AG04449 (cell line): ENCODE measurements at places on chromosomes 6 and 20.

GRCh38 chr20:20368418-20369249 lies 730 bp downstream of the INSM1 start:
- DNase-seq, result no peak

DNA sequence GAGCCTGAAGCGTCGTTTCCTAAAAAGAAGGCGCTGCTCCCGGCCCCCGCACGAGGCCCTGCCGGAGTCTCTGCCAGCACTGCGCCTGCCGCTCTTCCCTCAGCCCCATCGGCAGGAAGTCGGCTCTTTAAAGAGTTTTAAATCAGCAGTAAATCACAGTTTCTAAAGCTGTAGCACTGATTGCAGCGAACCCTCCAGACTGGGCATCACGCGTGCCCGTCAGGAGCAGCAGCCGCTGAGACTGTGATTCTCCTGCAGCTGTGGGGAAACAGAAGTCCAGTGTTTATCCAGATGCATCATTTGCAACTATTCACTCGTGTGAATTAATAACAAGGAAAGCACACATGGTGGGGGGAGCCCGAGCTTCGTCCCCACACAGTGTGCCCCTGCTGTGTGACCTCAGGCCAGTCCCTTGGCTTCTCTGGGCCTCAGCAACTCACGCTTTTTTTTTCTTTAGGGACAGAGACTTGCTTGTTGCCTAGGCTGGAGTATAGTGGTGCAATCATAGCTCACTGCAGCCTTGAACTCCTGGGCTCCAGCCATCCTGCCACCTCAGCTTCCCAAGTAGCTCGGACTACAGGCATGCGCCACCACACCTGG lies 28.3 kb downstream of the DLL1 start:
- DNase-seq, result no peak

GRCh38 chr6:111534231-111534751 lies 51.3 kb upstream of the REV3L start:
- no peak for DNase-seq

DNA sequence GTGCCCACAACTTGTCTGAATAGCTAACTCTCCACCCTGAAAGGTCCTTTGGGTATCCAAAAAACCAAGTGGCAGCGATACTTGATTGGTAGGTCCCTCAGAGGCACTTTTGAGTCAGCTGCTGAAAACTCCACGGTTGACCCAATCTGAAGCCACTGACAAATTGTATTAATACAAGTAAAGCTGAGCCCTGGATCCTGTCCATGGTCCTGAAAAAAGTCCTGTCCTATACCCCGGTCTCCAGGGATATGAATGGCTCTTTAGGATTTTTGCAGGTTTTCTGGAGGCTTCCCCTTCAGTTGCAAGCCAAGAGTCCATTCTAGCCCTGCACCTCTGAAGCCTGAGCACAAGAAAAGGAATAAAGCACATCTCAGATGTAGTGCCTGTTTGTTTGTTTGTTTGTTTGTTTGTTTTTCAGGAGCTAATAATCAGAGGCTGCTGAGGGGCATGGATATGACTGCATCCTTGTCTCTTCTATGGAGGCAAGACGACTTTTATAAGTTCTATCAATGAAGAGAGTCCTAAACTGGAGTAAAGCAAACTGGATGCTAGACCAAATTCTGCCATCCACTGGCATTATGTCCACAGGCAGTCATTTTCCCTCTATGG lies 1.7 kb upstream of the SLC12A5 start:
- DNase-seq, result no peak

GRCh38 chr20:63006540-63007359 lies at the start of gene BHLHE23:
Gene BHLHE23 (minus strand): TSS chr20:63006964. CDS start chr20:63006774, 190 bp downstream.
- no peak for DNase-seq

- no peak for DNase-seq
These were observed 164.6 kb downstream of the MTFR2 start for GRCh38 chr6:136085370-136086115.

- DNase-seq, result no peak
These were observed 134.5 kb downstream of the RPS12 start for GRCh38 chr6:132948889-132949288.

- DNase-seq, result no peak
These were observed 33.4 kb upstream of the INSM1 start for GRCh38 chr20:20334489-20334888.

GRCh38 chr6:141764388-141764787 lies 368.3 kb upstream of the GJE1 start:
- DNase-seq, result no peak

GRCh38 chr6:129317931-129318820 lies 391.8 kb downstream of the ARHGAP18 start:
- no peak for DNase-seq

GRCh38 chr6:55033016-55033546 lies 141.2 kb upstream of the HCRTR2 start:
- DNase-seq, result no peak

GRCh38 chr6:32752580-32752979 lies 10.8 kb downstream of the HLA-DQB2 start:
- DNase-seq, result no peak

- DNase-seq, result no peak
These were observed 148.5 kb upstream of the BEND6 start for GRCh38 chr6:56806368-56806767.

GRCh38 chr20:53302695-53303412 lies 290.8 kb downstream of the ZNF217 start:
- DNase-seq, result no peak

- DNase-seq, result no peak
These were observed 349.4 kb downstream of the PREX1 start for GRCh38 chr20:48478370-48478769.

- DNase-seq, result peak; percentile 71
These were observed 657 bp downstream of the ZHX3 start for GRCh38 chr20:41316602-41317545.

- no peak for DNase-seq
These were observed 7.0 kb downstream of the ADGRB3 start for GRCh38 chr6:68642081-68642480.

- DNase-seq, result no peak
These were observed 26.2 kb downstream of the SLC16A10 start for GRCh38 chr6:111113336-111114086.

- DNase-seq, result no peak
These were observed 82.9 kb upstream of the EXOC2 start for GRCh38 chr6:775863-776262.

DNA sequence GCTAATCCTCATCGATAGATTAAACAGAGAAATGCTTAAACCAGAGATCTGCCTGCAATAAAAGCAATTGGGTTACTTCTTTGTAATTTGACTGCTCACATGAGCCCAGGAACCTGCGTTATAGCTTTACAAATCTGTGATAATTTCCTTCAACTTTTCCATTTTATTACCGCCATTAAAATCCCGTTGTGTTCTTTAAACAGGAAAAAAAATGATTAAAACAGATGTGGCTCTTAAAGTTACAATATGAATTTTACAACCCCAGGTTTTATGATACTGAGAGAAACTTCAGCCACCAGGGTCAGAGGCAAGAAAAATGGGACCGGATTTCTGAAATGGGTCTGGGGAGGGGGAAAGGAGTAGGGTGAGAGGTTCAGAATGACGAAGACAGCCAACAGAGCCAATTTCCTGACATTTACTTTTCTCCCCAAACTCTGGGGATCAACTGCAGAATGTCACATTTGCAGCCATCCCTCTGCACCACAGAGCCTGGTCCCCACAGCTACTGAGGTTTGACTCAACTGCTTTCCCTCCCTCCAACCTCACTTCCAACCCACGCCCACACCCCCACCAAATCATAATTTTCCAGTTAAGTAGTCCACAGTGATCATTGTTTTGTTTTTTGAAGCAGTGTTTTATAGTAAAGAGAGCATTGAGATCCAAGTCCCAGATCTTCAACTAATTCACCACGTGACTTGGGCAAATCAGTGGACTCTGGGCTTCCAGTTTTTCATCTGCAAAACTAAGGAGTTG lies 77.6 kb upstream of the EYA2 start:
- no peak for DNase-seq

DNA sequence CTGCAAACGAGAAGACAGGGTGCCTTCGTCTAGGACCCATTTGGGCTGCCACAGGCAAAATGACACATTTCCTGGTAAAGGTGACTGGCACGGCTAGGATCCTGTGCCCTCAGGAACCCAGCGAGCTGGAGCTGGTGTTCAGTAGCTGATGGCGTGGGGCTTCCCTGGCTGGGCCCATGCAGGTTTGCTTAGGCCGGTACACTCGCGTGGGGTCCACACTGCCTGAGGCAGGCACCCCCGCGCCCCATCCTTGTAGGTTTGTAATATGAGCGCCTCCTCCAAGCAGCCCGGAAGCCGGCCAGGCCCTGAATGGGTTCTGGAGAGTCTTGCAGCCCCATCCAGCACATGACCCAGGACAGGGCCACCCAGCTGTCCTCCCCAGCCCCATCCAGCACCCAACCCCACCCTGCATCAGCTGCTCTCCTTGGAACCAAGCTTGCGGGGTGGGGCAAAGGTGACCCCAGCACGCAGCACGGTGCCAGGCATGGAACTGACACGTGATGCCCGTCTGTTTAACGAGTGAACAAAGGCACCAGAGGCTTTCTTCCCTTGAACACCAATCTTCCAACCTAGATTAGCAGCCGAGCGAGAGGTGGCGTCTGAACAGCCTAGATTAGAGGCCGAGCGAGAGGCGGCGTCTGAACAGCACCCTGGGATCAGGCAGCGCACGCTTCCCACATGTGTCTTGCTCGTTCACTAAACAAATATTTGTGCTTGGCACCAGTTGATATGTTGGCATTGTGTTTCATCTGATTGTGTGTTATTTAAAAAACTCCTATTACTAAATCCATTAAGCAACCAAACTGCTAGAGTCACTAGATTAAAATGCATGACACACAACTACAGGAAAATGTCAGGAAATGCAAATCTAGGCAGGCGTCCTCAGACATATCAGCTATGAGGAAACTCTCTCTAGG lies 112.1 kb downstream of the DLL1 start:
- peak; percentile 0 for DNase-seq

DNA sequence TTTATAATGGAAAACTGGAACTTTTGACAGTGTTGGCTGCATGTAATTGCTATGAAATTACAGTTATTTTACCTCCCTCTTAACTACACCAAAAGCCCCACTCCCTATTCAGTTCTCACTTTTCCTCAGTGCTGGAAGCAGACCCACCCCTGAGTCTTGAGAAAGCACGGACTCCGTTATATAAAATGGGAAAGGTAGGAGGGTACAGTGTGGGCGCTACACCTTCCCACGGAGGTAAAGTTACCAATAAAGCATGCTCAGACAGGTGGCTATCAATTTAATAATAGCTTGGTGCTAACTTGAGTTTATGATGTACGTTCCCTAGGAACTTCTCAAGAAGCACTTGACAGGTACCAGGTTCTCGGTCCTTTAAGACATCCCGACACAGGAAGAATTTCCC lies 59.0 kb downstream of the CLIC5 start:
- DNase-seq, result no peak

DNA sequence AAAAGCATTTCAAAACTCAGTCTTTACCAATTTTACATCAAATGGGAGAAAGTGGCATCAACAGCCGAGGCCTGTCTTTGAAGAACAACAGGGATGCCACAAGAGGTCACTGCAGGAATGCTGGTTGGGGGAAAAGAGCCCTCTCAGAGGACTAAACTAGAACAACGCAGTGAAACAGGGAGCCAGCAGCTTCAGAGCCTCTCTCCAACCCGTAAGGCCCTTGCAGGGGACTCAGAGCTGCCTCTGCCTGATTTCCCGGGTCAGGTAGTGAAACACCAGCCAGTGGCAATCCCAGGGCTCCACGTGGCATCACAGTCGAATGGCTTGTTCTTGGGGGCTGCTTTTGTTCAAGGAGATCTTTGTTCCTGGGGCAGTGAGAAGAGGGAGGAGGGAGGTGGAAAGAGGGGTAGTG lies 55.0 kb upstream of the KCNK16 start:
- peak; percentile 36 for DNase-seq

GRCh38 chr20:53468587-53468986 lies 125.1 kb downstream of the ZNF217 start:
- DNase-seq, result no peak

DNA sequence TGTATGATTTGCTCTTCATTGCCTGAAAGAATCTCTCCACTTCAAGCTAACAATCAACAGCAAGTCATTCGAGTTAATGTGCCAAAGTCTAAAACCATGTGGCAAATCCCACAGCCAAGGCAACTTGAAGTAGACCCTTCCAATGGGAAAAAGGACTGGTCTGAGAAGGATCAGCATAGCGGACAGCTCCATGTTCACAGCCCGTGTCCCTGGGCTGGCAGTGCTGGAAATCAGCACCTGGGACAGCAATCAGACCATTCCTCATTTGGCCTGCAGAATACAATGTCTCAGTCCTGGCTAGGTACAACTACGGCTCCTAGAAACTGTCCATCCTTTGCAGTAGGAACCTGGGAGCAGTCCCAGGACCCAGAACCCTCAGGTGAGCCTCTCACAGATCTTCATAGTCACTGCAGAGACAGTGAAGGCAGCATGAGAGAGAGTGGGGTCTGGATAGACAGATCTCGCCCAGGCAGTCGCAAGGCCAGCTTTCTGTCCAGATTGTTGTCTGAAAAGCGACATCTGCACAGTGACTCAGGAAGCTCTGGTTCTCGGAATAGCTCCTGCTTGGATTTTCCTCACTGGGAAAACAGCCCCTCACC lies 1.1 kb downstream of the GJA10 start:
- DNase-seq, result peak; percentile 1

DNA sequence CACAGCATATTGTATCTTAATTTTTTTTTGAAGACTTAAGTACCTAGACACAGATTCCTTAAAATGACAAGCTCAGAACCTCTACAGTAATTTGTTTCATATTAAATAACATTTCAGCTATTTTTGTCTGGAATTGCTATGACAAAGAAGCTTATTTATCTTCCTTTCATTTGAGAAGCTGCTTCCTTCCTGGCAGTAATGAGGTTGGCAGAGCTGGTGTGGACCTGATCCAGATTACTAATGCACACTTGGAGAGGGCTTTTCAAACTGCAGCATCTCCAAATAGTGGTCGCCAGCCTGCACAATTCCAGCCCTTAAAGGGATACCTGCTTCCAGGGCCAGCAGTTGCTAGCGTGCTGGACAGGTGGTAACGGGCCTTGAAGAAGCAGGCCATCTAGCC lies 12.1 kb downstream of the PTCHD4 start:
- DNase-seq, result no peak

DNA sequence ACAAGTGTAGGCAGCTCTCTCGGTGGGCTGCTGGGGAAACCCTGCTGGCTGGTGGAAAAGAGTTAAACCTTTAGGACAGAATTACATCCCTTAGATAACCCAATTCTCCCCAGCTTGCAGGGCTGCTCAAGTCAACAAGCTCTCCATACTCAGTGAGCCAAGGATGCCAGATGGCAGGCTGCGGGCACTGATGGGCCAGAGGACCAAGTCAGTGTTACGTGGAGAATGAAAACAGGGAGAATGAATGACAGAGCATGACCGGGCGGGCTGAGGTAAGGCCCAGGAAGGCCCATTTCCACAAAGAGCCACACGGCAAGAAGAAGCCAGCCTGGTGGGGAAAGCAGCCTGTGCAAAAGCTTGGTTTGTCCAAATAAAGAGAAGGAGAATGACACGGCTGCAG lies 58.7 kb upstream of the CD93 start:
- no peak for DNase-seq

DNA sequence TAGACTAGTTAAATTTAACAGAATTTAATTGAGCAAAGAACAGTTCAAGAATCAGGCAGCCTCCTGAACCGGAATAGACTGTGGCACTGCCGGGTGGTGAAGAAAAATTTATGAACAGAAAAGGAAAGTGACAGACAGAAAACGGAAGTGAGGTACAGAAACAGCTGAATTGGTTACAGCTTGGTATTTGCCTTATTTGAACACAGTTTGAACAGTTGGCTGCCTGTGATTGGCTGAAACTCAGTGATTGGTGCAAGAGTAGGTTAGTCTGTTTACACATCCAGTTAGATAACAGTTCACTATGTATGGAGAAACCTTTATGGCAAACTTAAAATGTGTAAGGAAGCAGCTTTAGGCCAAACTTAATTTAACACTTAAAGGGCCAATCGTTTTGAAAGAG lies 116.0 kb upstream of the CITED2 start:
- DNase-seq, result no peak
